Stimulated activated CD8-positive, alpha-beta memory T cell treated with anti-CD3 and anti-CD28 coated beads, Interleukin-7, amount 100 ng/mL, for 48 hours (primary cell): ENCODE measurements at places on chromosomes 2 and 18.

DNA sequence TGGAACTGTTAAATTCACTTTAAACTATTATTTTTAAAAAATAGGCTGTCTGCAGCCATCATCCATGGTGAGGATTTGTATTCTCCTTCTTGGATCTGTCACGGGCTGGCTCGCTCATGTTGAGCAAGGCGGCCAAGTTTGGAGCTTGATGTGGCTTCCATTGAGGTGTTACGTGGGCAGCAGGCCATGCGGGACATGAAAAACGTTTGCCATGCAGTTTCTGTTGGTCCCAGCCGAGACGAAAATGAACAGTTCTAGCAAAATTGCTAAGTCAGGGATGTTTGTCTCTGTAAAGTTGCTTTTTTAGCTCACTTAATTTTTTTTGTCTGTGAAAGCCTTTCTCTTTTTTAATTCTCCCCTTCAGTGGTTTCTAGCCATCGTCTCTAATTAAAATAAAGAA is 70.2 kb upstream of the MGAT5 start:
- DNase-seq: no peak

GRCh38 chr2:54667726-54668650 is 55.5 kb upstream of the EML6 start:
- DNase-seq: no peak

DNA sequence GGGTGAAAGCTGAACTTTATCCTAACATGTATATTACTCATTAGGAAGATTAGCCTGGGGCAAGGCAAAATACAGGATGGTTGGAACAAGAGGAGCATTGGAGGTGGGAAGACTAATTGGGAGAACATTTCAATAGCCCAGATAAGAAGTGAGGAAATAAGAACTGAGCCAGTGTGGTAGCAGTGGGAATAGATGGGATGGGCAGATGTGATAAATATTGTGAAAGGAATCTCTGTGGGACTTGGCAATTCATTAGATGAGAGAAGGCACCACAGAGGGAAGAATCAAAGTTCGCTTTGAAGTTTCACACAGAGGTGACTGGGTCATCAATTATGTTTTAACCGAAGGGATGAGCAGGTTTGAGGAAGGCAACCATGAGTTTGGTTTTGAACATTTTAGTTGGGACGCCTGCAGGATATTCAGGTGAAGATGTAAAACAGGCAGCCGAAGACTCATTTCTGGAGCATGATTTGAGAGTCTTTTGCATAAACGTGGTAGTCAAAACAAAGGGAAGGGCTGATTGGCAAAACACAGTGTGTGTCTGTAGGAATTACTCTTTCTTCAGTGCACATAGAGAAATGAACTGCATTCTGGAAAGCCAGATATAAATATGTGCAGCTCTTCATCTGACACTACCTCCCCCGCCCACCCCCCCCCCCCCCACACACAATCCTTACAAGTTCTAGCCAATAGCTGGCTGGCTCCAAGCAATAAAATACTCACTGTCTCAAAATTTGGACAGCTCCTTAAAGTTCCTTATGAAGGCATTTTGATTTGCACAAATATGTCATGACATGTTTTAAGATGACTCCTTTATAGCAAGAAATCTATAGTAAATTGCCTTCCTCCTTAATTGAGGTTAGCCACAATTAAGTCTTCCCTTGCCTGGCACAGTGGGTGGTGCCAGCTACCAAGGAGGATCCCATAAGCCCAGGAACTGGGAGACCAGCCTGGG is 1.9 kb upstream of the SLC1A4 start:
- no peak for DNase-seq

GRCh38 chr2:99430614-99431291 is 59.1 kb downstream of the REV1 start:
- DNase-seq: no peak

- DNase-seq: no peak
Observed at GRCh38 chr2:119550346-119550745, 6.1 kb downstream of the CFAP221 start.

GRCh38 chr2:111623380-111623779 is 260.6 kb downstream of the ANAPC1 start:
- no peak for DNase-seq

GRCh38 chr2:167388497-167388896 is 500.2 kb downstream of the XIRP2 start:
- DNase-seq: no peak

- no peak for DNase-seq
Observed at GRCh38 chr2:70894765-70895164, 40.9 kb upstream of the ATP6V1B1 start.

GRCh38 chr18:56382541-56382940 is 255.9 kb downstream of the TXNL1 start:
- DNase-seq: no peak

GRCh38 chr2:180505203-180505602 is 475.2 kb upstream of the UBE2E3 start:
- DNase-seq: no peak

DNA sequence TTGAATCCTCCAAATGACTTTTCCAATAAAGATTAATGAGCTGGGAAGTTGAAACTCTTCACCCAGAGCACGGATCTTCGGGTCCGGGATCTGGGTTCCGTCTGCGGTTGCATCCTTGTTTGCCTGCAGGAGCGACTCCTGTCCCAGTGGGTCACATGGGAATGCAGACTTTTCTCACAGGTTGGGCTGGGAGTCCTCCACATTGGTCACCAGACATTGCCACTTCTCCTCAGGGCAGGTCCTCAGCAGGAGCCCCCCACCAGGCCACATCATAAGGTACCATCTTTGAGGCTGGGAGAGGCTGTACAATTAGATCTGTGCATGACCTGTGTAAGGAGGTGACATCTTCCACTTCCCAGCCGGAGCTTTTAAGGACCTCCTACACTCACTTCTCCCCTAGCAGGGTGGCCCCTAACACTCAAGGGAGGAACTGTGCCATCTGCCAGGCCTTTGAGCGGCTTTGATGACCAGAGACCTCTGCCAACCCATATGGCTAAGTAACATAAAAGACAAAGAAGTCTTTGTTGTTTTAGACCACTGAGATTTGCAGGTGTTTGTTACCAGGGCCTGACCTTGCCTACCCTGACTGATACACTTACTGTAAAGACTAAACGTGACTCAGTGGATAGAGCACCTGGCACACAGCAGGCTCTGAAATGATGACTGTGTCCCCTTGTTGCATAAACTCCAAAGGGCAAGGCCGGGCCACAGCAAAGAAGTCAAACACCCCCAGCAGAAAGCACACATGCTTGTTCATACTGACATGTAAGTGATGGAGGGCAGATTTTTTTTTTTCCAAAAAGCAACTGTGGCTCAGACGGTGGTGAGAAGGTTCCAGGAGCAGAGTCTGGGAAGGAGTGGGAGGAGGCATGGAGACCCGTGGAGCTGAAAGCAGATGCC is 7.9 kb upstream of the TEX51 start:
- no peak for DNase-seq

- DNase-seq: no peak
Observed at GRCh38 chr18:36602620-36603019, 226.2 kb downstream of the TPGS2 start.

DNA sequence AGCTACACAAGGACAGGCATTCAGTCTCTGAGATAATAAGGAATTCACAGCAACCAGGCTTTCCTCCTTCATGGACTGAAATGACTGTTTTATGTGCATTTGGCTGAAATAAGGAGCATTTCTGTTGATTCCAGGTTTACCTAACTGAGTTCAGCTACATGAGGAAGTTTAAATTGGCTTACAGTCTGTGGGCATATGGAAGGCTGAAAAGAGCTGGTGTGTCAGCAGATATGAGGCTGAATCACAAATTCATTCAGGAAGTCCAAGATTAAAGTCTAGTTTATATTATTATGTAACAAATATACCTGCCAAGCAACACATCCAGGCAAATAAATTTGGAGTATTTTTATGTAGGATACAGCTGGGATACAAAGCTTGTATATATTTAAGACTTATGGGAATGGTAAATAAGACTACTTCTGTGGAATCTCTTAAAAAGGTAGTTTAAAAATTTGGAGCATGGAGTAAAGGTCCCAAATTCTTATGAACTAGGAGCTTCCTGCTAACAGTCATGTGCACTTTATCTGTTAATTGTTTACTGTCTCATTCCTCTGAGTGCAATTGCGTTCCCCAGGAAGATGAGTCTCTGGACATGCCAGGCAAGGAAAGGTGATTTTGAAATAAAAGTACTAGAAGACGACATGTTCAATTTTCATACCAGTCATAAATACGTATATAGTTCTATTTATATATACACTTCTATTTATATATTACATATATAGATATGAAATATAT is 53.0 kb downstream of the ZC3H8 start:
- no peak for DNase-seq
